ENCODE measurements at places on chromosomes 5 and 9.

DNA sequence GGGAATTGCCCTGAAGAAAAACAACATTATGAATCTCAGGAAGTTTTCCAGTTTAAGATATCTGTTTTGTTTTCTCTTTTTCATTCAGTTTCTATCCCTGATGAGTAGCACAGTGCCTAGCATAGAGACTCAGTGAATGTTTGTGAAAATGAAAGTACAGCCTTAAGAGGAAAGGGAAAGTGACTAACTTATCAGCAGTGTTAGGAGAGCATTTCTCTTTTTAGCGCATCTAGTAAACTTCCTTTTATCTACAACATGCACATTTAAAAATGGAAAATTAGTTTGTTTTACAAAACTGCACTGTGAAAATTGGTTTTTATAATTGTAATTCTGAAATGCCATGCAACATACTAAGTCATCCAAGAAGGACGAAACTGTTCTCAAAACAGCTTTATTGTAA is 110.8 kb downstream of the SMARCA2 start:
- DNase-seq, result no peak

DNA sequence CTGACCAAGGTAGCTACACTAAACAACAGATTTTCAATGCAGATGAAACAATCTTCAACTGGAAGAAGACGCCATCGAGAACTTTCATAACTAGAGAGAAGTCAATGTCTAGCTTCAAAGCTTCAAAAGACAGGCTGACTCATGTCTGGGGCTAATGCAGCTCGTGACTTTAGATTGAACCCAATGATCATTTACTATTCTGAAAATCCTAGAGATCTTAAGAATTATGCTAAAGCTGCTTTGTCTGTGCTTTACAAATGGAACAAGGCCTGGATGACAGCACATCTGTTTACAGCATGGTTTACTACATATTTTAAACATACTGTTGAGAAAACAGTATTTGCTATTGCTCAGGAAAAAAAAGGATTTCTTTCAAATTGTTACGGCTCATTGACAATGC is 54.9 kb downstream of the RICTOR start:
- DNase-seq, result no peak

- no peak for DNase-seq
Observed at GRCh38 chr5:6225121-6225607, 153.2 kb downstream of the MED10 start.

DNA sequence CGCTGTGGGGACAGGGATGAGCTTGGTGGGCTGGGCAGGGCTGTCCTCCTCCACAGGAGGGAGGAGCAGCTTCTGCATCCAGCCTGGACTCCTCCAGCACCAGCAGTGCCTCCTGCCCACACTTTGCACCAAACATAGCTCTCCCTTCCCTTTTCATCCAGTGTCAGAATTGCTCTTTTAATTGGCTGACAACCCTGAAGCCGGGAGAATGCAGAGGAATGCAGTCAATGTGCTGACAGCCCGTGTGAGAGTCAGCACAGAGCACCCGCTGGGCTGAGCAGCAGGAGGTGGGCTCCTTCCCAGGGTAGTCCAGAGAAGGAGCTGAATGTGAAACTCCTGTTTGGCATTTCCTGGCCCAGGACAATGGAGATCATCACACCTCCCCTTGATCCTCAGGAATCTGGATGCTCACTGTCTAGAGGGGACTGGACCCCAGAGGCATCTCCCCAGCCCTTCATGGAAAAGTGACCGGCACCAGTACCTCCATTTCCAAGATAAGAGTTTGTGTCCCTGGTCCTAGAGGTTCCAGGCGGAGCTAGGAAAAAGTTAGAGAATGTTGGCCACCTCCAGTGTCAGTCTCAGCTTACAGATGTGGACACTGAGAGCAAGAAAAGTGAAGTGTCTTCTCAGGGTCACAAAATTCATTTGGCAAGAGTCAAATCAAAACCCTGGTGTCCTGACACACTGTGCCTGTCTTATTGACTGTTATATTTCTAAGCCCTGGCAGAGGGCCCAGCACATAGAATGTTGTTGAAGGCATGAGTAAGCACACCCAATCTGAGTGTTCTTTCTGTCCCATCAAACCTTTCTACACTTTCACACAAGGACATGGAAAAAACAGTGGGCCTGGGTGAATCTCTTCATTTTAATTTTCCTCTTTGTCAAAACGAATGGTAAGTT is 202.1 kb downstream of the SNX18 start:
- DNase-seq, result no peak

GRCh38 chr9:7592321-7593316 is 207.0 kb downstream of the DMAC1 start:
- DNase-seq, result no peak

DNA sequence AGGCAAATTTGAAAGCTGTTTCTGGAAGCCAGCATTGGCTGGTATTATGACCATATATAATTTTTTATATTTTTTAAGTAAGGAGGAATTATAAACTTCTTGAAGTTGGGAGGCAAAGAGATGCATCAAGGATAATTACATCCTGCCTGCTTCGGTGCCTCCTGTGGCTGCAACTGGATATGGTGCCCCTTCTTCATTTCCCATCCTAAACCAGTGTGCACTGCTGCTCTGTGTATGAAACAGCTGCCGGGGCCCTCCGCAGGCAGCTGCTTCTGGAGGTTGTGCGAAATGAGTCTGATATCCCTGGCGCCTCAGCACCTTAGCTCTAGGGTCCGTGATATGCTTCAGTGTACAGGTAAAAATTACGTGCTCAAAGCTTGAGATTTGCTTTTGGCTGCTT is 304.2 kb downstream of the ENC1 start:
- no peak for DNase-seq

GRCh38 chr5:18745042-18745987 is 1111.1 kb downstream of the TAF11L14 start:
- DNase-seq, result no peak

DNA sequence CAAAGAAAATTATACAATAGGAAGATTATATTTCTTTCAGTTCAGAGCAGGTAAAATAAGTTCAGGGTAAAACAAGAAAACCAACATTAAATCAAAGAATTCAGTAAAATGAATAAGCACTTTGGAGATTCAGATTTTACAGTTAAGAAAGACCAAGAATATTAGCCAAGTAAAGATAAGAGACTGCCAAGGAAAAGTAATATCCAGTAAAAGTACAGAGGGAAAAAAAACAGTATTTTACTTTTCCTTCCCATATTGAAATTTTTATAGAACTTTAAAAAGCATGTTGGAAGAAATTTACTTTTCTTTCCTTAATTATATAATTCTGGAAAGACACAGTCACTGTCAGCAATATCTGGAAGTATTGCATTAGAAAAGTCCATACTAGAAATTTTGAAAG is 393.4 kb downstream of the NFIB start:
- no peak for DNase-seq

GRCh38 chr9:126985870-126986498 is 71.4 kb downstream of the RALGPS1 start:
- DNase-seq, result peak; percentile 60

- DNase-seq, result no peak
Observed at GRCh38 chr5:141952020-141952419, 6.0 kb downstream of the PCDH12 start.

DNA sequence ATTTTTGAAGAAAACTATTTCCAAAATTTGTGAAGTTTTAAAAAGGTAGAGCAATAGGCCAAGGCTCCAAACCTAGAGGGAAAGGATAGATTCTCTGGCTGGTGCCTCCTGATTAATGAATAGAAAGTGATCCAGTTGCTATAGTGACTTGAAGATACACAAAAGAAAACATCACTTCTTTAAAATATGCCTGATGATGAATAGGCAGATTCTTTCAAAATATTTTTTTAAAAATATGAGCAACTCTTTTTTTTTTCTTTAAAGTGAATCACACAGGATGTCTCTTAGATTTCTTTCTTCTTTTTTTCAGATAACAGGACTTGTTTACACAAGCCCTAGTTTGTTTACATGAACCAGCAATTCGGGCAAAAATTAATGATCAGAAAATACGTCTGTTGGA is 124.4 kb downstream of the RFK start:
- DNase-seq, result no peak

DNA sequence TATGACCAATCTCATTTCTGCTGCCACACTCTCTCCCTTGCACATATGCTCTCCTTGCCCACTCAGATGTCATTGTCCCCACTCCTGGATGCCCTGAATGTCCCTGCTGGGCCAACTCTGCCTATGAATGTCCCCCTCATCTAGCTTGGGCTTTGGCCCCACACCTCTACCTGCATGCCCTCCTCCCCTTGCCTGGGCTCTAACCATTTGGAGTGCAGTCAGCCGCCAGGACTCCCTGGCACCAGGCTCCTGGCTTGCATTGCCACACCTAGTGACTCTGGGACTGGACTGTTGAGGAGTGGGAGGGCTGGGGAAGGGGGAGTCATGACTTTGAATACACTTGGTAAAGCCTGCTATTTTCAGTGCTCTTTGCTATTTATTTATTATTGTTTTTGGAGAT is 41.6 kb upstream of the POMT1 start:
- no peak for DNase-seq

- no peak for DNase-seq
Observed at GRCh38 chr9:68427216-68427977, 71.0 kb downstream of the PGM5 start.

GRCh38 chr9:35569206-35569605 is 35.9 kb upstream of the TESK1 start:
- DNase-seq, result no peak

GRCh38 chr5:170491479-170491878 is 12.3 kb upstream of the KCNIP1 start:
- DNase-seq, result no peak

DNA sequence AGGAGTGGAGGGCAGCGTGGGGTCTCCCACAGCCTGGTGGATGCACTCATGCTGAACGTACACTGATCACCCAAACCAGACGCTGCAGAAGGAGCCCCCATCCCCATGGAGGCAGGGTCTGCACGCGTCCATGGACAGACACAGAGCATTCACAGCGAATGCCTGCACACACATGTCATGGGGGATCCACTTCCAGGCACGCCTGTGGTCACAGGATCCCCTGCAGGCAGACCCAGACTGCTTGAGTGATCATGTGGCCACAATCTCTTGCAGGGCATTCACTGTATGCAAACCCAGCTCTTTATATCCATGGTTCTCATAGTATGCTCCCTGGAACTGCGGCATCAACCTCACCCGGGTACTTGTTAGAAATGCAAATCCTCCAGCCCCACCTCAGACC is 5.4 kb downstream of the SNCB start:
- no peak for DNase-seq

DNA sequence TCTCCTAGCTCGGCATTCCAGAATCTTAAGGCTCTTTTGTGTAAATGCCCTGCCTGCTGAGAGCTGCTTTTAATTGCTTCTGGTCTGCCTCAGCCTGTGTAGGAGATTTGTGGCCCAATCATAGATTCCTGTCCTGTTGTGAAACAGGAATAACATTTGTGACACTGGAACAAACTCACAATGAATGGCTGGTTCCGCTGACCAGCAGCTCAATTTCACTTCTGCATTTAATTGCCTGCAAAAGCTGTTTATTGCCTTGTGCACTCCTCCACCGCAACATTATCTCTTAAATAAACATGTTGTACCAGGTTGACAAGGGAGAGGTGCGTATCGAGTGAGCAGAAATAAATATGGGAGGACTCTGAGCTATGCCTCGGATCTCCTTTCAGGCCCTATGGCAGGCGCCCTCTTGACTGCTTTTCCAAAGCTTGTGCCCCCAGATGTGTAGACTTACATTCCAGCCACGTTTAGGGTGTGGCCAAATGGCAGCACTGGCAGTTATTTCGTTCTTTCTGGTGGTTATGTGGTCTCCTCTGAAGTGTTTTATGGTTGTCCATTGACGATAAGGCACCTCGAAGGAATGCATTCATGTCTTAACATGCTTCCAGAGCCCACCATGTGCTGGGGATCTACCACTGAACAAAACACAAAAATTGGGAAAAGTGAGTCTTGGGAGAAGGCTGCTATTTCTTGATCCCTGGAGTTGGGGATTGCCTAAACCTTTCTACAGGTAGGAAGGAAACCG is 58.1 kb downstream of the DMRT1 start:
- no peak for DNase-seq

DNA sequence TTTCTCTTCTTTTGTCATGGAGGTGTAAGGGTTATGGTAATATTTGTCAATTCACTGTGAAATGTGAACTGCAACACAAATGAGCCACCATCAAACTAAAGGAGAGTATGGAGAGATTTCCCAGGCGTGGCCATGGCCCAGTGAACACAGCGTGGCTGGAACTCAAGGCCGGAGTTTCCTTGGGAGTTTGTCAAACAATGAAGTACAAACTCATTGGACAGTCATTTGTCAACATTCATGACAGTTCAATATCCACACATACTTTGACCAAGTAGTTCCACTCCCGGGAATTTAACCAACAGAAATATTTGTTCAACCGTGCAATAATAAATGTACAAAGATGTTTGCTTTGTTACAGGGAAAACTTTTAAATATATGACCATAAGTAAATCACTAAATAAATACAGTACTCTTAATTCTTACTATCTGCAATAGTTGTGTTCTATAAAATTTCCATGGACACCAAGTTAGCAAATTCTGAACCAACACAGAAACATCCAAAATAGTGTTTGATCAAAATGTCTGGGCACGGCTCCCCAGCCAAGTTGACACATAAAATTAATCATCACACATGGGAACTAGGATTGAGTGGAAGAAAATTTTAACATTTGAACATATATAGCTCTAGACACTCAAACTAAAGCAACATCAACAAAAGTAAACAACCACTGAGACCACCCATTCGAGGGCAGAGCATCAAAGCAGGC is 87.1 kb downstream of the DIRAS2 start:
- DNase-seq, result no peak

DNA sequence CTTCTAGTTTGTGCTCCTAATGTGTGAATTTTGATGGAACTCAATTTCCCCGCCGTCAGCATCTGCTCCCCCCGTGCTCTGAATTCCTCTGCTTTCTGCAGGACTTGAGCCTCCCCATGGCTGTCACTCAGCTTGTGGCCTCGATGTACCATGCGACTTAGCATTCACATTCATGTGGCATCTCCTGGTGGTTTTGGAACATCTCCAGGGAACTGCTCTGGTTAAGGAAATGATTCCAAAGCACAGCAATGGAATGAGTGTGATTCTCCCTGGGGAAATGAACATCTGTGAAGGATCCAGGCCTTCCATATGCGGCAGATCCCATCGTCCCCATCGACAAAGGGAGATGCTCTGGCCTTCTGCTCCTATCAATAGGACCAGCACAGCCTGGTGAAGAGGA is 119.0 kb downstream of the ENTREP1 start:
- DNase-seq, result no peak

DNA sequence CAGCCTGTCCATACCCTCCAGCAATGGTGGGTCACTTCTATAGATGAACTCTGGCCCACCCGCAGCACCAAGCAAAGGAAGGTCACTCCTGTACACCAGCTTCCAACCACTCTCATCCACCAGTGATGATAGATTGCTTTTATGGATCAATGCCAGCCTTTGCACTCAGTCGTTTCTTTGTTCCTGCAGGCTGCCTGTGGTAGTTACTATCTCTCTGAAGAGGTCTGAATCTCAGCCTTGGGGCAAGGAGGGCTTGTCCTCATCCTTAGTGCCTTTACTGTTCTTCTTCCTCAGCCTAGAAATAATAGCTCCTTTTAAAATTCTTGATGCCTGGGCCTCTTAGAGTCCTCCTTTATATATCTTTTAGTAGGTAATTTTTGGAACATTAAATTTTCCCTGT is 100.8 kb downstream of the TMC1 start:
- DNase-seq, result no peak

Measured in gastrocnemius medialis (tissue), 4 donors.